Activated T-cell treated with anti-CD3 and anti-CD28 coated beads, Interleukin-2, amount 50 U/mL, for 48 hours (primary cell): ENCODE measurements at places on chromosomes 6 and 20.

- DNase-seq = no peak
Measured at GRCh38 chr20:9119776-9120175, 50.9 kb downstream of the PLCB4 start.

DNA sequence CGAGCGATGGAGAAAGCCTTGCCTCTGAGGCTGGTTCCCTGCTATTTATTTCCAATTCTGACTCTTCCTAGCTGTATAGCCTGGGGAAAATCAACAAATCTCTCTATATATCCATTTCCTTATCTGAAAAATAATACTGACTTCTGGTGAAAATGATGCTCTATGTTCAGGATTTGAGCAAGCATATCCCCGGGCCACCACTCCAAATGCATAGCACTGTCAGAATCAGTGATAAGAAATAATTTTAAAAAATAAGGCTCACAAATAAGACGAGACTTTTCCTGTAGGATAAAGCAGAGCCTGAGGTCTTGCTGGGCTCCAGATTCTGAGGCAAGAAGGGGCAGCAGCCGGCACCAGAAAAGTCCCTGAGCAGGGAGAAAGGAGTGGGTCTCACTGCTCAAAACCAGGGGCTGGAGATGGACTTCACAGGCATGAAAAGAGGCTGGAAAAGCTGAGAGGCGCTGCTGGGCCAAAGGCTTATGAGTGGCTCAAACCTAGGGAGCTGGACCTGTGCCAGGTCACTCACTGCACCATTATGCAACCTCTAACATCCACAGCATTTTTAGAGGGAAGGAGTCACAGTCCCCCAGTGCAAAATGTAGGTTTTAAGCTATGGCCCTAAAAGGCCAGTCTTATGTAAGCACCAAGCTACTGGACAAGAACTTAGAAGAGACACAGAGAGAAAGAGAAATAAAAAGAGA, 48.1 kb upstream of the SLC17A4 start:
- DNase-seq = no peak

DNA sequence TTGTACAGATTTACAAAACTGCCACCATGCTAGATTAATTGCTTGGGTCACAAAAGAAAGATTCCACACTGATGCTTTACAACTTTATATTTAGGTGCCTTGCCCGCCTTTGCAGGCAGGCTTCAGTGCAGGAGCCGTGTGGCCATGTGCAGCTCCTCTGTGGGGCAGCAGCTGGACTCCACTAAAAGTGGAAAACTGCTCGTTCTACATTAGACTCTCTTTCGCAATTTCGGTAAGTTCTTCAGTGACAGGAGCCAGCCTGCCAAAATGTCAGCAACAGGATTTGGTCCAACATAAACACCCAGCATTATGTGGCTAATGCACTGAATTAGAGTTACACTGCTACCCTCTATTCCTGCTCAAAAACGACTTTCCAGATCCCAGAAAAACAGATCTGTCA, 174.4 kb upstream of the KCNK16 start:
- no peak for DNase-seq

DNA sequence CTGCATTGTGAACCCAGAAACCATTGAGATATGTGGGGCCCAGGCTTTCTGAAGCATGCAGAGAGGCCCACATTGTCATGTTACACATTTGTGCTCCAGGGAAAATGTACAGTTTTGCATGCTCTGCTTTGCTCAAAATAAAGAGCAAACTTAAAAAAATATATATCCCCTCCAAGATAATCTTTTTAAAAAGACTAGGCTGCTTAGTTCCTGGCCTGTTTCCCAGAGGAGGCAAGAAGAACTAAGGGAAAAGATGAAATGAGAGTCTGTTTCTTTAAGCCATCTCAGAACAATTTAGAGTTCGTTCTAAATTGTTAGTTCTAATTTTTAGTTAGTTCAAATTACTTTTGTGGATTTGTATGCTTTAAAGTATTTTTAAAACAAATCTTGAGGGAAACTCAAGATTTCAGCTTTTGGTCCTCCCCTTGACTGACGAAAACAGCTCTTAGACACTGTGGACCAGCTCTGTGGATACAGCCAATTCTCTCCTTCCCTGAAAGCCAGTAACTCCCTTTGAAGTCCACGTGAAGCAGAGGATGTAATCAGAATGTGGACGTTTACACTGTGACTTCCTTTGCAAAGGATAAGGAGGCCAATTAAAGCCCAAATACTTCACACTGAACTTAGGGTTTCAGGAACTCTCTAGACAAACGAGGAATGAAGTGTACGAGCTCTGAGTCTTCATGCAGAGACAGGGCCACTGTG, 84.7 kb downstream of the CD164 start:
- DNase-seq = no peak

DNA sequence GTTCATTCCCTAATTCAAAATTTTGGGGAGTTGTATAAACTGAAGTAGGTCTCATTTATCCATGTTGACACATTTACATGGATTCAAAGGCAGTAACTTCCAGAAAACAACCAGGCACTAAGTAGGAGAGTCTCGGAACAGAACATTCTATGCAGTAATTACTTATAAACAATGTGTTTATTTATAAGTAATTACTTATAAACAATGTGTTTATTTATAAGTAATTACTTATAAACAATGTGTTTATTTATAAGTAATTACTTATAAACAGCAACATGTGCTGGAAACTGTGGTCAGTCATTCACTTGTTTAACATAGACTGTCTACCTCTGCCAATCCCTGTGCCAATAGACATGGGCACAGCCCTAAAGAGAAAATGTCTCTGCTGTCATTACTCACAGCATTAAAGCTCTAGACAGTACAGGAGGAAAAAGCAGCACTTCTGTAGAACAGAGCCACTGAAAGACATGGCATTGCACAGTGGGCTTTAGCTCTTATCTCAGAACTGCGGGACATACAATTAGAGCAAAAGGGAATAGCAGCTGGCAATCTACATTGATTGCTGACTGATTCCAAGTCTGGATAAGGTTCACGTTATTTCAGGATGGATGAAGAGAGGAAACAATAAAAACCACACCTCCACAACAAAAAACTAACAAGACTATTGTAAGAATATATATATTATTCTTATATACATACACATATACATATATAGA, 188.2 kb downstream of the WDR27 start:
- no peak for DNase-seq

DNA sequence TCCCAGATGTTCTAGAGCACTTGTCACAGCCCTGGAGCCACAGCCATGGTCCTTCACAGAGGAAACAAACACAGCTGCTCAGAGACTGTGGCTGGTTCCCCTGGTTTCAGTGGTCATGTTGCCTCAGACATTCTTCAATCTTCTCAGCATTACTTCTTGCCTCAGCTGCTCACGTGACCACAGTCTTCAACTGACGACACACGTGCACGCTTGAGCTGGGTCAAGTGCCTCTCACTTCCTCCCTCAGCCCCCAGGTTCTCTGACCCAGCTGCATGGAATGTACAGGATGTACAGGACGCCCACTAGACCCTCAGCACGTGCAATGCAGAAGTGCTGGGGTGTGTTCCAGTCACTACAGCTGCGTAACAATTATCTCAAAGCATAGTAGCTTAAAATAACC, 159.8 kb upstream of the GGTLC1 start:
- DNase-seq = no peak

- DNase-seq = no peak
Measured at GRCh38 chr20:37688093-37688492, 5.7 kb upstream of the CTNNBL1 start.

GRCh38 chr6:75460681-75461080, 32.9 kb downstream of the FILIP1 start:
- DNase-seq = no peak

DNA sequence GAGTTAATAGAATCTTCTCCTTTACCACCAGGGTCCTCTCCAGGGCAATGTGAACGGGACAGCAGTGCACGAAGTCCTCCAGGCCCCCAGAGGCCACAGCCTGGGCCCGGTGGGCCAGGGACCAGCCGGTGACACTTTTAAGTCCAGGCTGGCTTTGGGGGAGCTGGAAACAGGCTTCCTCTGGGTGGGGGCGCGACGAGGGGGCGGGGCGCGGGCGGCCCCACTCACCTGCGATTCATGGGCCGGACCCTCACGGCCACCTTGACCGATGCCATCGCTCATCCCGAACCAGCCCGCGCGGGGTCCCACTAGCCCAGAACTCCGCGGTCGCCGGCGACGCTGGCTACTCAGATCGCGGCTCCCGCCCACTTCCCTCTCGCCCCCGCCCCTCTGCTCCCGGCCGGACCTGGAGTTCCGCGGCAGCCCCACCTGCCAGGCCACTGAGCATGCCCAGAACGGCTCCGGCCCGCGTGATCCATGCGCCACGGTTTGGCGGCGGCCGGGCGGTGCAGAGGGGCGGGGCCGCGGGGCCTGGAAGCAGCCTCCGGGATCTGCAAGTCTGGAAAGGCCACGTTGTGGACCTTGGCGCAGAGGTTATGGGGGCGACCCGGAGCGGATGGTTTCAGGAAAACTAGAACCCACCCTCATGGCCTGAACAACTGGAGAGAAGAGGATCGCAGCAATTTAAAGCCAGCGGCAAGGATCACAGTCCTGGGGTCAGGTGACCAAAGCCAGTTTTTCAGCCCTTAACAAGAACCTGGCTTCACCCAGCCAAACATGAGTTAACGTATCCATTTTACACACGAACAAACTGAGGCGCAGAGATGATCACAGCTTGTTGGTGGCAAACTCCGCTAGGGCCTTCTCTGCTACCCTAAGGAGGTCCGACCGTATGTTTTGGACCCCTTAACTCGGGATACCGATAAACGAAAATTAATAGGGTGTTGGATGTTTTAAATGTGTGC, at the start of gene KIF16B:
TSS of gene KIF16B (minus strand) at position 448 of the 965 bp plus-strand sequence. CDS start at position 275, 173 bp downstream.
- peak; percentile 96 for DNase-seq

DNA sequence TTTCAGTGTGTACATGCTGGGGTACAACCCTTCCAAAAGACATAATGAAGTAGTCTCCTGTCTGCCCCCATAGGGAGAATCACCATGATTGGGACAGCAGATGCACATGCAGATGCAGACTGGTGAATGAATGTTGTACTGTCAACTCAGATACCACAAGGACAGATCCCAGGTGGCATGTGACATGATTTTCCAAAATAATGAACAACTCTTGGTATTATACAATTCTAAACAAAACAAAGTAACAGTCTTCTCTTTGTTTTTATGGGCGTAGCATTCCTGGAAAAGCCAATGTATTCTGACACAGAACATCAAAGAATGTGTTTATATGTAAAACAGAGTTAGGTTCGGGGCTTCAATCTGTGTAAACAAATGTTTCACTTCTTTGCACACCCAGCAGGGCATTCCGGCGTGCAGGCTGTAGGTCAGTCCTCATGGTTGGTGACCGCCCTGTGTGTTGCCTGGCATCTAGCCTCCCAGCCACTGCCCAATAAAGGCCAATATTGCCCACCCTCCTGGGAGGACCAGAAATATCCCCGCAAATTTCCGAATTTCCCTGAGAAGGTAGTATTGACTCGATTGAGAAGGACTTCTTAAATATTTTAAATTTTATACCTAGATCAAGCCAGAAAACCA, 127.7 kb downstream of the KLHL32 start:
- no peak for DNase-seq

DNA sequence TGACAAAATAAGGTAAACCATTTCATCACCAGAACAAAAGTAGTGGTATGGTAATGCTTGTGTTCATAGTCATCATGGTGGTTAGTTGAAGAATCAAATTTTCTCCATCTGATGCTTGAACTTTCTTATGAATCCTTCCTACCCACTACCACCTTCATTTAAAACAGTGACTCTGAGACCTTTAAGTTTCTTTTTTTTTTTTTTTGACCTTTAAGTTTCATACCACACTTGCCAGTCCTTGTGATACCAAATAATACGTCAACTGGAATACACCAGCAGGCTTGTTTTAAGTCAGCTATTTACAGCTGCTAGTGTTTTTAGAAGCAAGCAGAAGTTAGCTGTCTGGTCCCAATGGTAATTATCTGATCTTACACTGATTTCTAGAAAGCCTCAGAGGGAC, 413.4 kb upstream of the SOX4 start:
- no peak for DNase-seq

DNA sequence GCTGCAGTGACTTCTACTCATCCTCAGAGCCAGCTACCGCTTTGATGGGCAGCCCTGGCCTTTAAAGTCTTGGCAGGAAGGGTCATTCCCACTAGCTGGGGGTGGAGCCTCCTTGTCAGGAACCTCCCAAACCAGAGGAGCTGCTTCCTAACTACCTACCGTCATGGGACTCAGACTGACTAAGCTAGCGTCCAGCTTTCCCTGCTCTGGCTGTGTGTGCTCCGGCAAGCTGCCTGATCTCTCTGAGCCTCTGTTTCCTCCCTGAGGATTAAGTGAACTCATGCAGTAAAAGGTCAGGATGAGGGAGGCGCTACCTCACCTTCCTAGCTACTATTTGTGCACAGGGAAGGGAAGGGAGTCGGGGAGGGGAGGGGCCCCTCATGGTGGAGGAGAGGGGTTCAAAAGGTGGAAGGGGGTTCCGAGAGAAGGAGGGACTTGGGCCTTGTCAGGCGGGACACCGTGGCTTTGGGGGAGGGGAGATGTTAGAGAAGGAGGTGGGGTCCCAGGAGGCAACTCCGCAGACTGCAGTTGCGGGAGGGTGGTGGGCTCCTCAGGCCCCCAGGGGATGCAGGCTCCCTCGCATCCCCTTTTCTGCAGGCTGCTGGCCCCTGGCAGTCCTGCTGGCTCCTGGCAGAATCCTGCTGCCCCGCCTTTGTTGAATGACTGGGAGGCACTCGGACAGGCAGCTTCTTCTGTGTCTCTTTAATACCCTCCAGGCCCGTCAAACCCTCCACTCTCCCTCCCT, 9.8 kb downstream of the DUSP15 start:
- no peak for DNase-seq

- no peak for DNase-seq
Measured at GRCh38 chr20:11057624-11058023, 383.8 kb upstream of the JAG1 start.

- no peak for DNase-seq
Measured at GRCh38 chr20:55778796-55779195, 226.5 kb downstream of the CBLN4 start.

GRCh38 chr6:165883851-165884640, 221.0 kb upstream of the PDE10A start:
- no peak for DNase-seq

DNA sequence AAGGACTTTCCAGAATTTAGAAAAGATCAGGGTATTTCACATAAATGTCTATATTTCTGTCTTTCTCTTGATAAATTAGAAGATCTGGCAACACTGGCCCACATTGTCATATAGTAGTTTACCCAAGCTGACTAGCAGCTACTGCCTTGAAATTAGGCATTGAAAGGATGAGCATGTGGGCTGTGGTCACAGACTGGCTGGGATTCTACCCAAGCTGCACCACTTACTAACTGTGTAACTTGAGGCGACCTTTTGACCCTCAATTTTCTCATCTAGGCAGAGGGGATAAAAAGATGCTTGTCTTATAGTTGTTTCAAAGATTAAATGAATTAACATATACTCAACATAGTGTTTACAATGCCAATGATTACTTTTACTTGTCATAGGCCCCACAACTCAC, 152.7 kb upstream of the BMP2 start:
- DNase-seq = no peak
